ENCODE measurements at places on chromosomes 7 and 10.

DNA sequence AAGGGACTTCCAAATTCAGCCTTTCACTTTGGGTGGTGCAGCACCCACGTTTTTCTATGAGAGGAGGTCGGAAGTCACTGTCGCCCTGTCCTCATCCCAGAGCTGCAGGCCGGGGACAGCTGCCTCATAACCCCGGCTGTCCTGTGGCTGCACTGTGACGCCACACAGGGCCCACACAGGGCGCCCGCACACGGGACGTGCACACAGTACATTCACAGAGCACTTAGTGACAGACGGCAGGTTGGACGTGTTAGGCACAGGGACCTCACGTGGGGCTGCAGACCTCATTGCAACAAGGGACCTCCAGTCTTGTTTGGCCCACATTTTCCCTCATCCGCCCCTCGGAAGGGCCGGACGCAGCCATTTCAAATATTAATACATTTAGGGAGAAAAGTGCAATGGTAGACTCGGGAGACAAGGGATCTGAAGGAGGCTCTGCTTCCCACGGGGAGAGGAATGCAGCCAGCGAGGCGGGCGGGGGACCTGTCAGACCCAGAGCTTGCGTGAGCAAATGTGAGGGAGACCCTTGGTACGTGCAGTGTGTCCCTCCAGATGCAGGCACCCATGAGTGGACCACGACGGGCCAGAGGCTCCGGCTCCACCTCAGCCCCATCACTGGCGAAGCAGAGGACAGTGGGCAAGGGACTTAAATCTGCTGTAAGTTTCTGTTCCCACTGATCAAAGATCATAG, 86.7 kb downstream of the VOPP1 start:
- no peak for DNase-seq

DNA sequence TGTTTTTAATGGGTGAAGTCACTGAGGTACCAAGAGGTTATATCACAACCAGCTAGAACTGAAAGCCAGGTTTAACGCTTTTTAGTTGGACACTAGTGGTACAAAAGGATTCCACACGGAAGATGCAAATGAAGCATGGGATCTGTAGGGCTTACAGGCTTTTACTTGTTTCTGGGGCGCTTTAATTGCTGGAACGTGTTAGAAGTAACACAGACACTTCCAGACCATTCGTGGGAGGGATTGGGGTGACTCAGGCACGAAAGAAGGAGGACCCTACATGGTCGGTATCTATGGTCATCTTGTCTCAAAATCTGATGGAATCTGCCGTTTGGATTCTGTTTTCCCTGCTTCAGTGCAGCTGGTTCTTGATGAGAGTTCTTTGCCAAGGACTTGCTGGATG, 1.0 kb downstream of the YKT6 start:
- DNase-seq: peak; percentile 48

- DNase-seq: no peak
Measured at GRCh38 chr10:8063128-8063908, 8.8 kb downstream of the GATA3 start.

DNA sequence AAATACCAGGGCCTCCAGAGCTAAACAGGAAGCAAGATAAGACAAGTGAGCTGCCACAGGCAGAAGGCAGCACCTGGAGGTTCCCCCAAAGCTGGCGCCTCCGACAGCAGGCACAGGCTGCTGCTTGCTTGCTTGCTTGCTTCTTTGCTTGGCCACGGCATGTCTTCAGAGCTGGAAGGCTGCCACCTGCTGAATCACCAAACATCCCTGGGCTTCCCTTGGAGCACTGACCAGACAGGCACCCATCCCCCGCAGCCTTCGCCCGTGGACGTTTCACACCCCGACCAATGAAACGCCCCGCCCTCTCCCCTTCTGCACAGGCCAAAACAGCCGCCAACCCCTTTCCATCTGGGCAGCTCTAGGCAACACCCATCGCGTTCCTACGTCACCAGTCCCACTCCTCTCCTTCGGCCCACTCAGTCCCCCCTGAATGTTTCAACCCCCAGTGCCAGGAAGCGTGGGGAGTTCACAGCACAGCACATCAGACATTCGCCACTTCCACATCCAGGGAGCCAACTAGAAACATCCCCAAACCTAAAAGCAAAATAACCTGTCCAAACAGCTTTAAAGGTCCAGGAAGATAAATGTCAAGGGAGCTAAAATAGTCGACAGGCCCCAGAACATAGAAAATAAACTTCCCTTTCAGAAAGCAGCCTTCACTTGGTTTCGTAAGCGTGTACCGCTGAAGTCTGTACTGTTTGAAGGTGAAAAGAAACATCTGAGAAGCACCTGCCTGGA, 1.6 kb downstream of the SGMS1 start:
- peak; percentile 97 for DNase-seq

DNA sequence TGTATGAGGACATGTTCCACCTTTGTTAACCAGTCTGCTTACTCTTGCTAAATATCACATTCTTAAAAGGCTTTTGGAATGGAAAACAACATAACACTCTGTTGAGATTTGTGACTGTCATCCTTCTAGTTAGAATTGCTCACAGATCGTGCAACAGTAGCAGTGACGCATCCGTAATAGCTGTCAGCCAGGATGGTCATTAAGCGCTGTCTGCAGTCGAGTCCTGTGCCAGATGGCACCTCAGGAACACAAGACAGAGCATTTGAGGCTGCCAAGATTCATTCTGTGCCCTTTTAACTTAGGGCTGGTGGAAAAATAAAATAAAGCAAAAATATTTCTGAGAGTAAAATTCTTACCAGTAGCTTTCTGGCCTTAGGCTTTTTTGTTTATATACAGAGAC, 348.6 kb downstream of the ANKRD7 start:
- no peak for DNase-seq

- no peak for DNase-seq
Measured at GRCh38 chr10:128322950-128323349, 196.7 kb upstream of the MKI67 start.

DNA sequence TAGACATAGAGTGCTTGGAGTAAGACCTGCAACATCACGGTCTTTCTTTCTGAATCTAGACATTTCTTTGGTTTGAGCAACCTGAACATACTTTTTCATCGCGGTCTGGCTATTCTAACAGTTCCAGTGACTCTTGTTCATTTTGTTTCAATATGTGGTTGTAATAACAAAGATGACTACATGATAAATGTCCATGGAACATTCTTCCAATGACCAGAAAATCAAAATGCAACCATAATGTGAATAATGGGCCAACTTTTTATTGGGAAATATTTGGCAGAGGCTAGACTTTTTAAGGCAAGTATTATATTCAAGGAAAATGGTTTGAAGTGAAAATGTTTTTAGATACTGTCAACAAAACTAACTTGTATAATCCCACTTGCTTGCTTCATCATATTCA, 282.5 kb downstream of the INHBA start:
- peak; percentile 40 for DNase-seq

DNA sequence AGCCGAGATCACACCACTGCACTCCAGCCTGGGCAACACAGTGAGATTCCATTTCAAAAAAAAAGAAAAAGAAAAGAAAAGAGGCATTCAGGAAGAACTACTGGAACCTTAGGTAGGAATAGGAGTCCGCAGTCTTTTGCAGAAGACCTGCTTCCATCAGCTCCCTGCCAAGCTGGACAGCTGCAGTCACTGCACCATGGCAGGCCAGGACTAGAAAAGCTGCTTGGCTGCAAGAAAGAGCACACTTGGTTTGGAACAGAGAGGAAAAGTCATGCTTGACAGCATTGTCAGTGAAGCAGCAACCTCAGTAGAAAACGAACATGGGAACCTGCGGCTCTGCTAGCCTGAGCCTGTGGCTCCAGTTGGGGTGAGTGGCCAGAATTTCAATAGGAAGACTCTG, 104.3 kb downstream of the MARCHF5 start:
- no peak for DNase-seq

DNA sequence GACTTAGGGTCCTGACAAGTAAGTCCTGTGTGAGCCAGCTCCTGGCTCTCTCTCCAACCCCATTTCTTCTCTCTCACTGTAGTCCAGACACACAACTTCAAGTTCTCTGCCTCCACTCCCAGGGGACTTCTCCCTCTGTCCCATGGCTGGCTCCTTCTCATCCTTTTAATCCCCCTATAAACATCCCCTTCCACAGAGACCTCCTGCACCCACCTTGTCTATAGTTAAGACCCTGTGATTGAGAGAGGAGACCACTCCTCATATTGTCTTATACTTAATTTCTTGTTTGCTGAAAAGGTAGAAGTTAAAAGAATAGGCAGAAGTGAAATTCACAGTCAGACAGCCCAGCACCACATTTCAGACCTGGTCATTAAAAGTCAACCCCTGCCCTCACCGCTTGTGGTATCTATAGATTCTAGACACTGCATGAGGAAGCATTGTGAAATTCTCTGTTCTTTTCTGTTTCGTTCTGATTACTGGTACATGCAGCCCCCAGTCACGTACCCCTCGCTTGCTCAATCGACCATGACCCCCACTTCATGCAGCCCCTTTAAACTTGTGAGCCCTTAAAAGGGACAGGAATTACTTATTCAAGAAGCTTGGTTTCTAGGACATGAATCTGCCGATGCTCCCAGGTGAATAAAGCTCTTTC, 125.6 kb upstream of the FRMD4A start:
- no peak for DNase-seq

GRCh38 chr7:140479739-140480084, 407 bp upstream of the MKRN1 start:
- DNase-seq: no peak

GRCh38 chr10:78367751-78368150, 334.1 kb downstream of the RPS24 start:
- no peak for DNase-seq

DNA sequence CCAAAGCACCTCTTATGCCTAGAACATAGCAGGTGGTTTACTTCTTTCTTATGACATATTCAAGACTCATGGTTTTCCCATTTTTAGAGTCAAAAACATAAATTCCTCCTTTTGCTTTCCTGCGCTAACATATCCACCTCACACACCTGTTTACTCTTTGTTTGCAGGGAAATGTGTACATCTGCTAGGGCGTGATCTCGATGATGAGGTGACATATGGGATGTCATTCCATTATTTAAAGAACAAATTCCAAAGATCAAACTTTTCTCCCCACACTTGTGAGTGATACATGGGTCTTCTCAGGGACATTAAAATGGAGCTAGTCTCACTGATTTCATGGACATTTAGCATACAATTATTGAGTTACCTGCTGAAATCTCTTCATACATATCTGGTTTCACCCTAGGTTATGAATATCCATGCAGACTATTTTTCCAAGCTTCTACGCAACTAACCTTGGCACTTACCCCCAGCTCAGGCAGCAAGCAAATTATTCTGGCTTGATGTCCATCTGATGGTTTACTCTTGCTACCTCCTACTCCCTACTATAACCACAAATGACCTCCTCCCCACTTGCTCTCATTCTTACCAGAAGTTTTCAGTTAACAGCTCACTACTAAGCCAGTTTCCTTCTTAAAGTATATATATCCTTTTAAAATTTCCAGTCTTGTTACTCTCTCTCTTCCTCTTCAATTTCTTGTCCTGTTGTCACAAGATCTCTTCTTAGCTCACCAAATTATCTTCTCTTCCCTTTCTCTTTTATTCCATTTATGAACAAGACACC, 208.5 kb downstream of the RNLS start:
- no peak for DNase-seq

DNA sequence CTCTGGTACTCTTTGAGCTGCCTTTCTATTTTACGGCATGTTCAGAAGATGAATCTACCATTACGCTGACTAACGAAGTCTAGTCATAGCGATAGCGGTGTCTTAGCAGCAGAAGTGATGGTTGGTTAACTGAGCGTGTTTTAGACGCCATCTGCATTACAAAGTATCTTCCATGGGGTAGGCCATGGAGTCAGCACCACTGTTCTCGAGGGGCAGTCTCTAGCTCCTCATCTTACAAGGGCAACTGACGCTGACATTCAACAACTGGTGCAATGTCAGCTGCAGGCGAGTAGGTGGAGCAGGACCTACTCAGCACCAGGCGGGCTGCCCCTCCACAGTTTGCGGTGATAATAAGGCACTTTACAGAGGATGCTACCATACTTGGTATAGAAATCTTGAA, 88.7 kb downstream of the ADARB2 start:
- DNase-seq: no peak

DNA sequence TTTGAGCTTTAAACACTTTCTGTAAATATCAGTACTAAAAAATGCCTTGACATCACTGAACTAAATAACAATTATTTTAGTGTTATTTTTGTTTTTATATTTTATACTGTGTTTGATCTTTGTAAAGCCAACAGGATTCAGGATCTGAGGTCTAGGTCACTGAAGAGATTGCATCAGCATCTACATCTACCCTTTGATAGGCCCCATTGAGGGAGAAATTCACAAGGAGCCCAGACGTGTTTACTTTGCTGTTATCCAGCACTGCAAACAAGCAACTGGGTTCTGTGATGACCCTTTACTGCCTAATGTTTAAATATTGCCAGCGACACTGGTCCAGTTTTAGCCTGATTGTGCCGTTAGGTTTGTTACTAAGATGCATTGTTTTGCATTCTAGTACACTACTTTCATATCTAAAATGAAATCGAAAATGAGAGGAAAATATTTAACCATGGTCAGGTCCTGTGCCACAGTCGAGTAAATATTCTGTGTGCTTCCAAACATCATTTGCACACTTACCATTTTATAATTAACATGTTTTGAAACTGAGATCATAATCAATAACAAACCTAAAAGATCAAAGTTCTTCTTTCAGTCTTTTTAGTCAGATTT, 48.7 kb downstream of the SP8 start:
- no peak for DNase-seq

Data from adipocyte (in vitro differentiated cells).